Endothelial cell (in vitro differentiated cells): ENCODE measurements at places on chromosomes 3 and 15. TPM values are rescaled to one million over a fixed set of nuclear protein-coding genes. Genes with fewer than 3 reads are reported as not detected.

GRCh38 chr3:32819551-32820348 lies 2.0 kb downstream of the TRIM71 start:
- peak; percentile 38 for DNase-seq
- H3K27ac ChIP-seq = peak overlapping the region; percentile 84
- H3K27me3 ChIP-seq = peaks cover 19% of the 10 kb centered on the region
- peak overlapping the region; percentile 99 for H3K4me3 ChIP-seq

DNA sequence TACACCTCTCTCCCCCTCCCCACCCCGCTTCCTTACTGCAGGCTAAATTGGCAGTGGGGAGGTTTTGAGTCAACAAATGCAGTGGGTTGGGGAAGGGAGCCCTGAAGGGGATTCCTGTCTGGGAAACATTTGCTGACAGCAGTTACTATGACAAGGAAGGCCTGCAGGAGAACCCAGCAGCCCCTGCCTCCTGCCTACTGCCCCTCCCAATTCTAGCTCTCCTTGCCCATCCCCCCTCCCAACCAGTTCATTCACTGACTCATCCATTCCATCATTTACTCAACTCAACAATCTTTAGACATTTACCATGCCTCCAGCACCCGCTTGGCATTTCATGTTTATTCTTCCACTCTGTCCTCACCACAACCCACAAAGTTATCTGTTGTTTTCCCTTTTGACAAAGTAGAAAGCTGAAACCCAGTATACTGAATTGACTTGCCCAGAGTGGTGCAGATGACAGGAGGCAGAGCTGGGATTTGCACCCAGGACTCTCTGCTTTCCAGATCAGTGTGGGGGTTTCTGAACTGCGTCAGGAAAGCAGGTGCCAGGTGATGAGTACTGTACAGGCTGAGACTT lies 75.0 kb downstream of the MAGEF1 start:
- no peak overlapping the region for H3K4me3 ChIP-seq
- H3K27ac ChIP-seq = no peak overlapping the region
- no peaks in the 10 kb centered on the region for H3K4me1 ChIP-seq
- no peak for DNase-seq
- H3K36me3 ChIP-seq = peaks cover 4% of the 10 kb centered on the region

CNTN4 gene
- total RNA-seq = not detected

- H3K4me3 ChIP-seq = no peak overlapping the region
- no peaks in the 10 kb centered on the region for H3K36me3 ChIP-seq
- H3K27me3 ChIP-seq = peaks cover 2% of the 10 kb centered on the region
- peaks cover 2% of the 10 kb centered on the region for H3K4me1 ChIP-seq
- DNase-seq = no peak
Observed at GRCh38 chr3:11532931-11533391, 110.8 kb downstream of the VGLL4 start.

GRCh38 chr3:6039971-6040370 lies 820.9 kb upstream of the GRM7 start:
- no peaks in the 10 kb centered on the region for H3K36me3 ChIP-seq
- H3K4me3 ChIP-seq = no peak overlapping the region
- DNase-seq = no peak
- no peak overlapping the region for H3K27ac ChIP-seq

GPR149 gene
- total RNA-seq = not detected

GNAT1 gene
- 0.59 TPM for total RNA-seq

DNA sequence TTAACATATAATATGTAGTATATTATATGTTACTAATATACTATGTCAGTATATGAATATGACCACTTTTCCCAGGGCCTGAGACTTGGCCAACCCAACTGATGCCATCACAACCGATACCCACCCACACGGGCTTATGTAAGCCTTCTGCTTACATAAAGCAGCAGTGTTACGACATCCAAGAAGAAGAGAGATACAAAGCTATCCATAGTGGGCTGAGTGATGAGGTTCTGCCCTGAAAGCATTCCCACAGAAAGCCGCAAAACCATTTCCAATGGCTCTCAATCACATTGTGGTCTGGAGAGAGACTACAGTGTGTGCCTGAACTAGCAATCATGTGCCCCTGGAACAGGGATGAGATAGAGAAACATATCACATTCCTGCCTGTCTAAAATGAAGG lies 177.9 kb downstream of the PLOD2 start:
- no peaks in the 10 kb centered on the region for H3K27me3 ChIP-seq
- no peak overlapping the region for H3K27ac ChIP-seq
- DNase-seq = no peak
- no peaks in the 10 kb centered on the region for H3K4me1 ChIP-seq

DNA sequence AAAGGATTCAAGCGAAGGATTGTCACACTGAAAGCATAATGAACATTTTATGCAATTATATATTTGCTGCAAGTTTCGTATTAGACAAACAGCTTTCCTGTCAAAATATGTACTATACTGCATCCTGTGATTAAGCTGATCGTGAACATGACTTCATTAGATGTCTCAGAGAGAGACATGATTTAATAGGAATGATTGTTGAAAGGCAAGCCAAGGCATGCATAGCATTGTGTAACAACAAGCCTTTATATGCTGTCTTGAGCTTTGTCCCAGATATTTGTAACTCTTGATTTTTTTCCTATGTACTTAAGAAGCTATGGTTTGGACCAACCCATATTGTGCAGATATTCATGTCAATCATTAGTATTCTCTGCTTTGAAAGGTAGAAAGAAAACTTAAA lies 309.1 kb downstream of the KCNH8 start:
- DNase-seq = no peak
- no peak overlapping the region for H3K4me3 ChIP-seq
- H3K36me3 ChIP-seq = no peaks in the 10 kb centered on the region
- H3K27me3 ChIP-seq = no peaks in the 10 kb centered on the region
- H3K27ac ChIP-seq = no peak overlapping the region

ZNF502 gene
- 2.6 TPM for total RNA-seq

PAQR5 gene
- 0.15 TPM for total RNA-seq

PIERCE2 gene
- total RNA-seq = 1.4 TPM

- no peaks in the 10 kb centered on the region for H3K36me3 ChIP-seq
- no peak overlapping the region for H3K27ac ChIP-seq
- DNase-seq = no peak
Observed at GRCh38 chr15:54502416-54503075, 524.3 kb downstream of the UNC13C start.

C3orf49 gene
- not detected for total RNA-seq

GRCh38 chr3:54008099-54008498 lies 114.3 kb upstream of the CACNA2D3 start:
- H3K27ac ChIP-seq = no peak overlapping the region
- no peaks in the 10 kb centered on the region for H3K27me3 ChIP-seq
- no peaks in the 10 kb centered on the region for H3K36me3 ChIP-seq
- no peak for DNase-seq

- DNase-seq = no peak
- H3K27me3 ChIP-seq = no peaks in the 10 kb centered on the region
- no peak overlapping the region for H3K4me3 ChIP-seq
- H3K4me1 ChIP-seq = no peaks in the 10 kb centered on the region
- no peaks in the 10 kb centered on the region for H3K36me3 ChIP-seq
- H3K27ac ChIP-seq = no peak overlapping the region
Observed at GRCh38 chr3:69867941-69868505, 128.8 kb downstream of the MITF start.

ANO10 gene
- 112 TPM for total RNA-seq

DNA sequence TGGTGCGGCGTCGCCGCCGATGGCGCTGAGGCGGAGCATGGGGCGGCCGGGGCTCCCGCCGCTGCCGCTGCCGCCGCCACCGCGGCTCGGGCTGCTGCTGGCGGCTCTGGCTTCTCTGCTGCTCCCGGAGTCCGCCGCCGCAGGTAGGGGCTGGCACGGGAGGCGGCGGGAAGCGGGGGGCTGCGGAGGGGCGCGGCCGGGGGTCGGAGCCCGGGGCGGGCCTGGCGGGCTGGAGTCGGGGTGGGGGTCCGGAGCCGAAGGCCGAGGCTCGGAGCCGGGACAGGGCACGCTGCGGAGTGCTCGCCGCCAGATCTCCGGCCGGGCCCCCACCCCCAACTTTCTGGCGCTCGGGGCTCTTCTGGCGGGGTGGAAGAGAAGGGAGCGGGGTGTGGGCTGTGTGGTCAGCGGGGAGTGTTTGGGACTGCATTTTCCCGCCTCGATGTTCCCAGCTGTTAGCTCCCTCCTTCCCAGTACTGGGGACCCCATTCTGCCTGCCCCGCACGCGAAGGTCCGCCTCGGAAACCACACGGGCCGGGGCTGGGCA lies 299 bp downstream of the TYRO3 start:
- H3K27ac ChIP-seq = peak overlapping the region; percentile 57
- no peak for DNase-seq
- peaks cover 17% of the 10 kb centered on the region for H3K36me3 ChIP-seq
- peaks cover 16% of the 10 kb centered on the region for H3K27me3 ChIP-seq
- H3K4me1 ChIP-seq = peaks cover 67% of the 10 kb centered on the region

FGD5 gene
- 294 TPM for total RNA-seq

GRCh38 chr15:51718219-51718618 lies 19.2 kb downstream of the LYSMD2 start:
- peaks cover 26% of the 10 kb centered on the region for H3K4me1 ChIP-seq
- no peak for DNase-seq
- H3K27ac ChIP-seq = no peak overlapping the region

- H3K36me3 ChIP-seq = no peaks in the 10 kb centered on the region
- H3K27me3 ChIP-seq = no peaks in the 10 kb centered on the region
- no peak overlapping the region for H3K27ac ChIP-seq
- peaks cover 2% of the 10 kb centered on the region for H3K4me1 ChIP-seq
- DNase-seq = no peak
Observed at GRCh38 chr15:41231422-41232226, 556 bp downstream of the CHP1 start.

- no peaks in the 10 kb centered on the region for H3K4me1 ChIP-seq
- no peaks in the 10 kb centered on the region for H3K36me3 ChIP-seq
- H3K4me3 ChIP-seq = no peak overlapping the region
- no peak for DNase-seq
Observed at GRCh38 chr3:98945101-98945524, 43.6 kb upstream of the DCBLD2 start.

DNA sequence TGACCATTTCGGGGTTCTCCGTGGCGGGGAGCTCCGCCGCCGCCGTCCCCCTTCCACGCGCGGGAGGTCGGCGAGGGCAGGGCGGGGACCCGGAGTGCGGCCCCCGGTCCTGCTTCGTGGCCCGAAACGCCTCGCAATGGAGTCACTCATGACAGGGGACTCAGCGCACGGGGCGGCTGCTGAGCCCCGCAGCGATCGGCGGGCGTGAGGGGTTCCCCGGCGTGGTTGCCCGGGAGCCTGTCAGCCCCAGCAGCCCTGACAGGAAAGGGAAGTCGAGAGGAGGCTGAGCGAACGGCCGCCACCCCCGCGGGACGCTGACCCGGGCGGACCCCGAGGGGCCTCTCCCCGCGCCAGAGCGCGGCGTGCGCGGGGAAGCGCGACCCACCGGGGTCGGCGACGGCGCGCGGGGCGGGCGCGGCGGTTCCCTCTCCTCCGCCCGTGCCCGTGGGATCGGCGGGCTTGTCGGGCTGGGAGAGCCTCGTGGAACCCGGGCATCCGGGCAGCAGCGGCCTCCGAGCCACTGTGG lies 564 bp upstream of the PIGZ start:
- no peak overlapping the region for H3K4me3 ChIP-seq
- no peak overlapping the region for H3K27ac ChIP-seq
- H3K4me1 ChIP-seq = peaks cover 3% of the 10 kb centered on the region
- peaks cover 26% of the 10 kb centered on the region for H3K27me3 ChIP-seq

GRCh38 chr3:194572143-194572789 lies 61.0 kb downstream of the TMEM44 start:
- H3K27me3 ChIP-seq = peaks cover 4% of the 10 kb centered on the region
- DNase-seq = no peak
- H3K4me1 ChIP-seq = peaks cover 10% of the 10 kb centered on the region
- H3K4me3 ChIP-seq = no peak overlapping the region

- no peaks in the 10 kb centered on the region for H3K36me3 ChIP-seq
- H3K4me1 ChIP-seq = peaks cover 7% of the 10 kb centered on the region
- DNase-seq = no peak
- no peak overlapping the region for H3K4me3 ChIP-seq
- peaks cover 1% of the 10 kb centered on the region for H3K27me3 ChIP-seq
Observed at GRCh38 chr15:42036112-42036905, 15.5 kb upstream of the PLA2G4E start.

GRCh38 chr3:87311309-87311708 lies 34.9 kb upstream of the POU1F1 start:
- no peaks in the 10 kb centered on the region for H3K27me3 ChIP-seq
- H3K36me3 ChIP-seq = no peaks in the 10 kb centered on the region
- H3K4me3 ChIP-seq = no peak overlapping the region
- no peaks in the 10 kb centered on the region for H3K4me1 ChIP-seq
- no peak overlapping the region for H3K27ac ChIP-seq

ZNF717 gene
- 5.3 TPM for total RNA-seq

HEG1 gene
- total RNA-seq = 17.1 TPM

- no peak overlapping the region for H3K27ac ChIP-seq
- H3K4me1 ChIP-seq = peaks cover 11% of the 10 kb centered on the region
Observed at GRCh38 chr3:27485866-27486265, 1.7 kb upstream of the SLC4A7 start.

DNA sequence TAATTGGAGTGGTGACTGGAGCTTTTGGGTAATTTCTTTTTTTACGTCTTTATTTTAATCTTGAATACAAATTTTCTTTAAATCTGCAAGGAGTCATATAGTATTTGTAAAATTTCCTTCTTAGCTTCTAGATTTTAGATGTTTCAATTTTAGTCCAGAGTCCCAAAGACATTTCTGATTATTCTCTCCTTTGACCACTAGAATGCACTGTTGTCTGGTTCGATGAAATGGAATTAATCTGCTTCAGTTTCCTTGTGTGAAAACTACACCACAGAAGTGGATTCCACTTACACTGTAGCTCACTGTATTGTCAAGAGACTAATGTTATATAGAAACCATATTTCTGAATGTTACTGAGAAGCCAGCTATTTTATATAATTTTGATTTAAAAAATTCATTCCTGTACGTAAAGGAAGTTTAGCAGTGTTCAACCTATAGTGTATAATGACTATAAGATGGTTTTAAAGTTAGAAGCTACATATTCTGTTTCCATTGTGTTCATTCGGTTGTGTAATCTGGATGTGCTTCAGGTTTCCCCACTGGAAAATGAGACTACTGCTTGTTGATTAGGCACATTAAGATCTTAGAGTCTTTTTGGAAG lies 6.1 kb downstream of the GRAMD1C start:
- H3K4me1 ChIP-seq = no peaks in the 10 kb centered on the region
- no peak overlapping the region for H3K27ac ChIP-seq
- no peaks in the 10 kb centered on the region for H3K36me3 ChIP-seq
- H3K27me3 ChIP-seq = no peaks in the 10 kb centered on the region

GRCh38 chr15:89662893-89663626 lies 7.8 kb upstream of the KIF7 start:
- no peak overlapping the region for H3K27ac ChIP-seq
- peak; percentile 32 for DNase-seq
- H3K36me3 ChIP-seq = no peaks in the 10 kb centered on the region
- no peak overlapping the region for H3K4me3 ChIP-seq

DNA sequence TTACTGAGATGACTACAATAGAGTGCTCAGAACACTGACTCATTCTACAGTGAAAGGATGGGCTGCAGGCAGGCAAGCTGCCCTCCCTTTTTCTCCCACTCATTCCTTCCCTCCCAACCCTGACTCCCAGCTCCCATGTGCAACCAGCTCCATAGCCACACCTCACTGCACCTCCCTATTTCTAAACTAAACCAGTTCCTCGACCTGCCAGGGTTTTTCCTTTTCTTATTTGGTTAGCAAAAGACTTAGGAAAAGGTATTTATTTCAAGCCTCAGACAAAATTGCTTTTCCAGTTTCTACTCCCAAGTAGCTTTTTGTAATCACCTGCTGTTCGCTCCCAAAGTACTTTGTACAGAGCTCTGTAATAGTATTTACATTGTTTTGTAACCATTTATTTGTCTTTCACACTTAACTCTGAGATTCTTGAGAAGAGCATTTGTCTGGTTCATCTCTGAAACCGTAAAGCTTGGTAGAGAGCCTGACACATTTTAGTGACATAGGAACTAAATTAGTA lies 2.2 kb downstream of the AADAC start:
- no peak for DNase-seq
- no peak overlapping the region for H3K4me3 ChIP-seq
- peaks cover 3% of the 10 kb centered on the region for H3K4me1 ChIP-seq
